Ureter (tissue), 1 donor: ENCODE measurements at places on chromosomes 5 and 9. TPM values are rescaled to one million over a fixed set of nuclear protein-coding genes. Genes with fewer than 3 reads are reported as not detected.

GRCh38 chr5:76657683-76658311, 34.6 kb upstream of the F2RL2 start:
- DNase-seq = no peak

The ADAMTS2 gene
- 13.3 TPM for total RNA-seq

The RBM18 gene
- total RNA-seq = 25.0 TPM

DNA sequence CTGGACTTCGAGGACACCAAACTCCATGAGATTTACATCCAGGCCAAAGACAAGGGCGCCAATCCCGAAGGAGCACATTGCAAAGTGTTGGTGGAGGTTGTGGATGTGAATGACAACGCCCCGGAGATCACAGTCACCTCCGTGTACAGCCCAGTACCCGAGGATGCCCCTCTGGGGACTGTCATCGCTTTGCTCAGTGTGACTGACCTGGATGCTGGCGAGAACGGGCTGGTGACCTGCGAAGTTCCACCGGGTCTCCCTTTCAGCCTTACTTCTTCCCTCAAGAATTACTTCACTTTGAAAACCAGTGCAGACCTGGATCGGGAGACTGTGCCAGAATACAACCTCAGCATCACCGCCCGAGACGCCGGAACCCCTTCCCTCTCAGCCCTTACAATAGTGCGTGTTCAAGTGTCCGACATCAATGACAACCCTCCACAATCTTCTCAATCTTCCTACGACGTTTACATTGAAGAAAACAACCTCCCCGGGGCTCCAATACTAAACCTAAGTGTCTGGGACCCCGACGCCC, 1.3 kb downstream of the PCDHGC3 start:
- no peak for DNase-seq

- DNase-seq = no peak
Measured at GRCh38 chr9:13567833-13568232, 288.3 kb upstream of the MPDZ start.

The ITK gene
- total RNA-seq = 4.7 TPM

The ADAMTS12 gene
- total RNA-seq = 1.7 TPM

The CACNA1B gene
- total RNA-seq = 0.23 TPM

GRCh38 chr5:111299831-111300432, 75.7 kb downstream of the CAMK4 start:
- no peak for DNase-seq

GRCh38 chr9:126354887-126355770, 28.5 kb downstream of the MVB12B start:
- no peak for DNase-seq

GRCh38 chr9:83649080-83649479, 26.1 kb downstream of the IDNK start:
- peak; percentile 73 for DNase-seq

The NMUR2 gene
- not detected for total RNA-seq

- peak; percentile 77 for DNase-seq
Measured at GRCh38 chr5:141747152-141748141, 65.4 kb upstream of the ARAP3 start.

DNA sequence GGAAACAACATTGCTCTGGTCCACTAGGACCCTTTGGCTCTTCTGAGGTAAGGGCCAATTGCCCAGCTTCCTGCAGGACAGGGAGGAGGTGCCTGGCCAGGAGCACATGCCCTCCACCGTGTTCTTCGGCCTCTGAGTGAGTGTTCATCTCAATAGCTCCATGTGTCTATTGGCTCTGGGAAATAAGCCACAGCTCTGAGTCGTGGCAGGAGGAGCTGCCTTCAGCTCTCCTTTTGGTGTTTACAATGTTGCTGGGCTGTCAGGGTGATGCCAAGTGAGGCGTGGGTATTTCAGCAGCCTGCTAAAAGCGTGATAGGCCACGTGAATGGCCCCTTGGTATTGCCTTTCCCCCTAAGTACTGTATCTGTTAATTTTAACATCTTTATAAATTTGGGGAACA, 26.6 kb downstream of the GADD45G start:
- DNase-seq = no peak

DNA sequence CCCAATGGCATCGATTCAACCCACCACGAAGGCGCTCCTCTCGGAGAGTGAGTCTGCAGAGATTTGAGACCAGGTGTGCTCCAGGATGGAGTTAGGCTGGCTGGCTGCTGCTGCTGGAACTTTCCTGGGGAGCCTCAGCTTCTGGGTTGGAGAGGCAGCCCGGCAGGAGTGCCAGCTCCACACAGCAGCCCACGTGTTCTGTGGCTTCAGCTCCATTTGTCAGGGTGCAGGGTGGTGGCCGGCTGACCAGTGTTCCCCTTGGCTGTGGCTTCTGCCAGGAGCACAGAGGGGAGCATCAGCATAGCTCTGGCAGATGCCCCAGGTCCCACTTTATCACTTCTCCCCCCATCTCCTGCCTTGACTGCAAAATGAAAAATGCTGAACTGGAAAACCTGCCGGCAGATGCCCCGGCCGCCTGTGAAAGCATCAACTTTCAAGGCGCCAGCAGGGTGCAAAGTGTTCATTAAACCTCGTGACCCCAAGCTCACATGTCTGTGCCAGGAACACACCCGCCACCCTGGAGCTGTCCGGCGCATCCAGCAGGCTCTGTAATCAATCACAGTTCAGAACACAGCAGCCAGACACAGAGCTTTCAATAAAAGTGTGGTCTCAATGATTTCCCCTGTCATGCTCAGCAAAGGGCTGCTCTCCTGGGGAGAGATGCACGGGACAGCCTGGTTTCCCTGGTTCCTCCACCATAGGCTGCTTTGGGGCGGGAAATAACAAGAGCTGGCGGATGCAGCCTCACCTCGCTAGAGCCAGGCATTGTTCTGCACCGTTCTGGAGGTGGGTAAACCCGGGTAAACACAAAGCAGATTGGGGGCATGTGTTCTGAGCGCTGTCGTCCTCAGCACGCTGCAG, 53.2 kb downstream of the TRIP13 start:
- peak; percentile 36 for DNase-seq

- no peak for DNase-seq
Measured at GRCh38 chr9:70031141-70031545, 12.5 kb upstream of the MAMDC2 start.

GRCh38 chr9:74861773-74862474, 25.8 kb downstream of the TRPM6 start:
- DNase-seq = no peak

- no peak for DNase-seq
Measured at GRCh38 chr5:107671742-107672210, 1.0 kb upstream of the EFNA5 start.

DNA sequence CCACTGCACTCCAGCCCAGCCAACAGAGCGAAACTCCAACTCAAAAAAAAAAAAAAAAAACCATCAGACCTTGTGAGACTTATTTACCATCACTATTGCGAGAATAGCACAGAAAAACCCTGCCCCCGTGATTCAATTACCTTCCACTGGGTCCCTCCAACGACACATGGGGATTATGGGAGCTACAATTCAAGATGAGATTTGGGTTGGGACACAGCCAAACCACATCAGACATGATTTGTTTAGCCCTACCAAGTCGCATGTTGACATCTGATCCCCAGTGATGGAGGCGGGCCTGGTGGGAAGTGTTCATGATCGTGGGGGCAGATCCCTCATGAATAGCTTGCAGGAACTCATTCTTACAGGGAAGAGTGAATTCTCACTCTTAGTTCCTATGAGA, 26.6 kb downstream of the MYO10 start:
- no peak for DNase-seq

DNA sequence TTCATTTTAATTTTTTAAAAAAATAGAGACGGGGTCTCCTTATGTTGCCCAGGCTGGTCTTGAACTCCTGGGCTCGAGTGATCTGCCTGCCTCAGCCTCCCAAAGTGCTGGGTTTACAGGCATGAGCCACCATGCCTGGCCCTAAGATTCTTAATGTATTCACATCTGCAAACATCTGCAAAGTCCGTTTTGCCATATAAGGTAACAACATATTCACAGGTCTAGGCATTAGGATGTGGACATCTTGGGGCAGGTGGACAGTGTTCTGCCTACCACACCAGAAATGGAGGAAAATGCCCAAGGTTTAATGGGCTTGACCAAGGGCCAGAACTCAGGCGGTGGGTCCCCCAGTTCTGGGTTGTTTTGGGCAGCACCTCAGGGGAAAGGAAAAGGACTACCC, 41.6 kb upstream of the VDAC1 start:
- no peak for DNase-seq

DNA sequence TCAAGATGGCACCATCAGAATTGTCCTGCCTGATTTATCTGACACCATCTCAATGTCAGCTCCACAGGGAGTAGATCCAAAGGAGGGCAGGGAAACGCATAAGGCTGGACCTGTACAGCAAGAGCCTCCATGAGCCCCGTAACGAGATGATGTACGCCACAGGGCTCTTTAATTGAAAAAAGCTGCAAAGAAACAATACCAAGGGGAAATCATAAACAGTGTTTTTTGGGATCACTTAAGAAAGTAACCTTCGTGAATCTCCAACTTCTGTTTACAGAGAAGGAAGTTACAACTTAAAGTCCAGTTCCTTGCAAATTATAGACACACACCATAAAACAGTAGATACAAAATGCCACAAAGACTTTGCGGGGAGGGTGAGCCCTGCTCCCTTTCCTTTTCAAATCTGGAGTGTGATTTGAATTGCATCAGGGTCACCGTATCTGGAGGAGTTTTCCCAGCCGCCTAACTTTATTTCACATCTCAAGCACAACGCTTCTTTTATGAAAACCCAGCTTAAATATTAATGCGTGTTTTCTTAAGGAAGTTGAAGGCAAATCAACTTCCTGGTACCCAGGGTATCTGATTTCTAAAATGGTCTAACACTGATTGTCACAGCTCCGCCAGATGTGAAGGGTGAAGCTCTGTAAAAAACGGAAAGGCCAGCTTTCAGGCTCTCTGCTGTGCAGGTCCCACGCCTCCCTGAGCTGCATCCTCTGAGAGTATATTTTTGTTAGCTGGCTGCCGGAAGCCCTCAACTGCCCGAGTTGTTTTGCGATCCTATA, 88.9 kb downstream of the EBF1 start:
- no peak for DNase-seq

DNA sequence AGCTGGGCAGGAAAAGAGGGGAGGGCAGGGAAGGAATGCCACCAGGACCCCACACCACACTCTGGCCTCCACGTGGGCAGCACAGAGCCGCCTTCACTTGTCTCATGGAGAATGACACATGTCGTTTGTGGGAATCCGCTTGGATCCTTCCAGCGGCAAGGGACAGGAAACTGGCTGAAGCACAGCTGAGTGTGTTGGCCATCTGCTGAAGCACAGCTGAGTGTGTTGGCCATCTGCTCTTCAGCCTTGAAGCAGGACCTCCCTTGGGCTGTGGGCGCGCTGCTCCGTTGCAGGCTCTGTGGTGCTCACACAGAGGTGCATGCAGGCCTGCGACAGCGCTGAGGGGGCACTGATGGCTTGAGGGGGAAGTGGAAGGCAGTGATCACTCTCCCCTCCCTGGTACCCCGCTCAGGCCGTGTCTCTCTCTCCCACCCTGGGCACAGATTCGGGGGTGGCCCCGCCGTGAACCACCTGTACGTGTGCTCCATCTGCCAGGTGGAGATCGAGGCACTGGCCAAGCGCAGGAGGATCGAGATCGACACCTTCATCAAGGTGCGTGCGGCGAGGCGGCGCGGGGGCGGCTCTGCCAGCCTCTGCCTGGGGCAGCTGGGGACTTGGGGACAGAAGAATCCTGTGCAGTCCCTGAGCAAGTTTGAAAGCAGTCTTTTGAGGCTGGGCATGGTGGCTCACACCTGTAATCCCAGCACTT, 40.6 kb downstream of the USP20 start:
- no peak for DNase-seq

DNA sequence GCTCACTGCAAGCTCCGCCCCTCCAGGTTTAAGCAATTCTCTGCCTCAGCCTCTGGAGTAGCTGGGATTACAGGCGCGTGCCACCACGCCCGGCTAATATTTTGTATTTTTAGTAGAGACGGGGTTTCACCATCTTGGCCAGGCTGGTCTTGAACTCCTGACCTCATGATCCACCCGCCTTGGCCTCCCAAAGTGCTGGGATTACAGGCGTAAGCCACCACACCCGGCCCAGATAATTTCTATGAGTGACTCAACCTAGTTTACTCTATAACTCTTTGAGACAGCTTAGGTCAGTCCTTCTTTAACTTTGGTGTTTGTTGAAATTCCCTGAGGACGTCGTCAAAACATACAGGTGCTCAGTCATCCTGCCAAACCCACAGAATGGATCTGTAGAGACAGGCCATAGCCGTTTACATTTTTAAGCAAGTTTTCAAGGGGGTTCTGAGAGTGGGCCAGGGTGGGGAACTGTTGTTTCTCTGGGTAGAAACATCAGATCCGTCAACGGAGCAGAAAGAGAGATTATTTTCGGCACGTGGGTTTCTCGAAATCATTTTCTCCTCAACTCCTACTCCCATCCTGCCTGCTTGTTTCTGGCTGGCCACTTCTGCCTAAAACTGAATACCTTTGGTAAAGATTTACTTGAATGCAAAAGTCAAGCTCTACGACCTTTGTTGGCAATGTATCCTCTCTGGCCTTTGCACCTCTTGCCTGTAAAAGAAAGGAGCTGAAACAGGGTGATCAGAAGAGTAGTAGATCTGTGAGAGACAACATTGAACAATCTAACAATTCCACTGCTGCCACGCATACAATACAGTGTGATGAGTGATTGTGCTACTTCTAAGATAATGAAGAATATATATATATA, 6.0 kb upstream of the BOD1 start:
- DNase-seq = no peak

The TAF11L5 gene
- total RNA-seq = not detected

DNA sequence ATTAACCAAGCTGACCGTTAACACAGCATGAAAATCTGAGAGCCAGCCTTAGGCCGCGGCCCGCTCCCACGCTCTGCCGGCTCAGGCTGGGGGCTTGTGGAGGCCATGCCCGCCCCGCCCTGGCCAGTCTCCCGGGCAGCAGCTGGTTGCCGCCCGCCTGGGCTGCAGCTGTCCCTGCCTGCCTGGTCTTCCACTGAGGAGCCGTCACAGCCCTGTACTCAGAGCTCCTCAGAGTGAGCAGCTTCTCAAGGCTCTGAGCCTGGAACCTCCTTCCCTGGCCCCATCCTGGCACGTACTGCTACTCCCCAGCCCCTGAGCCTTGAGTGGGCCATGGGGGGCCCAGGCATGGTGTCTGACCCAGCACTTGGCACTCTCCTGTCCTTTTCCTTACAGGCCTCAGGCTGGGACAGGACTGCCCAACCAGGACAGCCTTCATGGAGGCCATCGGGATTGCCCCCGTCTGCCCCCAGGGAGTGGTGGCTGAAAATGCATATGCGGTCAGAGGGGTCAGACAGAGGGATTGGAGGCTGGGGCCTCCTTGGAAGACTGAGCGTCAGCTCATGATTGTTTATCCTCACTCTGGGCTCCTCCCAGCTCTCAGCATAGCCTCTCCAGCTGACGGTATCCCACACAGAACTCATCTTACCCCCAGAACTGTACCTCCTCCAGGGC, 11.9 kb downstream of the FGFR4 start:
- DNase-seq = no peak

The TLN1 gene
- total RNA-seq = 340 TPM
